Sigmoid colon (tissue), 7 donors: ENCODE measurements at places on chromosomes 2 and 18. TPM values are rescaled to one million over a fixed set of nuclear protein-coding genes. Genes with fewer than 3 reads are reported as not detected.

FAM110C gene
- total RNA-seq, result 0.16 TPM

KCNK3 gene
- 5.3 TPM for total RNA-seq

CD28 gene
- total RNA-seq, result 0.28 TPM

GPAT2 gene
- 1.8 TPM for total RNA-seq

DNAJC5G gene
- not detected for total RNA-seq

GRCh38 chr2:63008838-63009237, 41.8 kb upstream of the OTX1 start:
- no peak overlapping the region for H3K27ac ChIP-seq
- DNase-seq, result no peak
- no peaks in the 10 kb centered on the region for H3K27me3 ChIP-seq
- H3K4me3 ChIP-seq, result no peak overlapping the region

GRCh38 chr2:48292393-48292792, 237.6 kb upstream of the STON1 start:
- no peaks in the 10 kb centered on the region for H3K4me1 ChIP-seq
- no peak overlapping the region for H3K27ac ChIP-seq
- H3K36me3 ChIP-seq, result no peaks in the 10 kb centered on the region
- H3K27me3 ChIP-seq, result no peaks in the 10 kb centered on the region
- no peak for DNase-seq

- no peaks in the 10 kb centered on the region for H3K36me3 ChIP-seq
- H3K4me3 ChIP-seq, result no peak overlapping the region
- no peak overlapping the region for H3K27ac ChIP-seq
These were observed 329.6 kb upstream of the ACVR2A start for GRCh38 chr2:147515213-147515612.

GRCh38 chr18:37540424-37541138, 25.0 kb downstream of the CELF4 start:
- DNase-seq, result no peak
- no peaks in the 10 kb centered on the region for H3K36me3 ChIP-seq
- no peaks in the 10 kb centered on the region for H3K4me1 ChIP-seq
- peaks cover 5% of the 10 kb centered on the region for H3K27me3 ChIP-seq
- no peak overlapping the region for H3K27ac ChIP-seq

GRCh38 chr2:108932736-108933332, 56.2 kb downstream of the EDAR start:
- H3K27me3 ChIP-seq, result no peaks in the 10 kb centered on the region
- DNase-seq, result no peak
- no peak overlapping the region for H3K27ac ChIP-seq
- H3K4me3 ChIP-seq, result no peak overlapping the region

DNA sequence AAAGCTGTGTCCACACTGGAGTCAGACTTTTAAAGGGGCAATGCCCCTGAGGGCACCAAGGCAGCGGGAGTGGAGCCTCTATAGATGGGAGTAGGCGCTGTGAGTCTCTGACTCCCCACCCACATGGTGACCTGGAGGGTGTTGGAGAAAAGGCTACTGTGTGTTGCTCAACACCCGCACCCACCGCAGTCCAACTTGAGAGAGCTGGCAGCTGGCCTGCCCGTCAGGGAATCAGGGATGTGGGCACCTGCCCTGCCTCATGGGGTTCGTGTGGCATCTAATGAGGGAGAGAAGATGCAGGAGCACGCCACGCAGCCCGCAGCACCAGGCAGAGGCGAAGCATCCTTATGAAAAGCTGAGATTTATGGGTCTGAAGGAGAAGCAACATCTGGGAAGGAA, 84.2 kb downstream of the KLHL29 start:
- peak; percentile 68 for DNase-seq
- H3K27ac ChIP-seq, result no peak overlapping the region
- H3K4me3 ChIP-seq, result no peak overlapping the region
- H3K36me3 ChIP-seq, result no peaks in the 10 kb centered on the region

GRCh38 chr2:174183076-174183475, 65.3 kb downstream of the OLA1 start:
- H3K4me3 ChIP-seq, result no peak overlapping the region
- no peaks in the 10 kb centered on the region for H3K4me1 ChIP-seq
- DNase-seq, result no peak
- no peaks in the 10 kb centered on the region for H3K27me3 ChIP-seq
- H3K36me3 ChIP-seq, result no peaks in the 10 kb centered on the region
- no peak overlapping the region for H3K27ac ChIP-seq

- no peak overlapping the region for H3K27ac ChIP-seq
- DNase-seq, result no peak
- no peaks in the 10 kb centered on the region for H3K36me3 ChIP-seq
- no peaks in the 10 kb centered on the region for H3K4me1 ChIP-seq
- no peak overlapping the region for H3K4me3 ChIP-seq
These were observed 49.7 kb downstream of the TGFA start for GRCh38 chr2:70503896-70504295.

GRCh38 chr18:44654573-44654972, 26.1 kb upstream of the SETBP1 start:
- H3K4me1 ChIP-seq, result peaks cover 20% of the 10 kb centered on the region
- no peaks in the 10 kb centered on the region for H3K27me3 ChIP-seq
- no peak overlapping the region for H3K4me3 ChIP-seq
- no peaks in the 10 kb centered on the region for H3K36me3 ChIP-seq

GRCh38 chr2:161814008-161814660, 189.9 kb downstream of the SLC4A10 start:
- no peak overlapping the region for H3K27ac ChIP-seq
- no peaks in the 10 kb centered on the region for H3K27me3 ChIP-seq
- no peak overlapping the region for H3K4me3 ChIP-seq
- DNase-seq, result no peak
